ENCODE measurements at places on chromosomes 6 and 20.

- DNase-seq: no peak
Measured at GRCh38 chr6:75612434-75612833, 10.8 kb downstream of the SENP6 start.

DNA sequence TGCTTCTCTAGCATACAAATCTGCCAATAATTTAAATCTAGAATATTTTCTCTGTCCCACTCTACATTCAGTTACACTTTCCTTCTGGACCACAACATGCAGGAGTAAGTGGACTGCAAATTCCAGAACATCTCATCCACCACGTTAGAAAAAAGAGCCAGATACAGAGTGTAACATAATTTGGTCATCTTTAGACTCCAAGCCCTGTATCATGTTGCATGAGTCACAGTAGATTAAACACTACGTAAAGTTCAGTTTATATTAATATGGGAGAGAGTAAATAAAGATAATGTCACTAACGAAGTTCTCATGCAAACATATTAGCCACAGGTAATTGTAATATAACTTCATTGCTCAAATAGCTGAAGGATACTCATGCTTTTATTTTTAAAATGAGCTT is 327.0 kb downstream of the C6orf118 start:
- DNase-seq: no peak

DNA sequence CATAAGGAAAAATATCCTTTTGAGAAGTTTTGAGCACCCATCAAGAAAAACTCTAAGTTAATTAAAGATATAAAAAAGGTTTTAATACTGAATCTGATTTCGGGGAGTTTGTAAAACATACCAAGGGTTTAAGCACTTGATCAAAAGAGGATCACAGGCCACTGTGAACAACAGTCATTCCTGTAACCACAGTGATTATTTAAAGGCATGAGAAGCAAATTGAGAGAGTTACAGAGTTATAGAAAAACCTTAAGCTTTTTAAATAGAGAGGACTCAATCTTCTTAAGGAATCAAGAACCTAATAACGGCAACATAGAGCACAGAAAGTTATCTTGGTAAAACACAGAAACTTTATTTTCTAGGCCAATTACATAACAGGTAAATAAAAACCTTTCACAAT is 831.6 kb downstream of the C6orf118 start:
- no peak for DNase-seq

DNA sequence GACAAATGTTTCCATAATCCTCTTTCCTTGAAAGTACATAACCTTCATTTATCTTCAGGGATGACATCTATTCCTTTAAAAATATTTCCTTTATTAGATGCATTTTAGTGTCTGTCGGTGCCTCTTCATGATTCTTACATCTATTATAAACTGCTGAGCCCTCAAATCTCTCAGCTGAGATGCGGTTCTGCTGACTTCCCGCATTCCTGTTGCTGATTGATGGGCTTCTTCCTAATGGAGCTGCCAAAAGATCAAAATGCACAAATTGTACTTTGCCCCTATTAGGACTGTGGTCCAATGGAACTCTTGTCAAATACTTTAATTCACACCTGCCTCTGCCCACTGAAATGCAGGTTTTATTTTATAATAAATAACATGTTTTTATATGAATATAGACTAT is 78.7 kb upstream of the SAMD5 start:
- no peak for DNase-seq

GRCh38 chr6:109292420-109292819 is 89.8 kb downstream of the CD164 start:
- no peak for DNase-seq

- DNase-seq: no peak
Measured at GRCh38 chr20:35311822-35312221, 19.6 kb upstream of the FAM83C start.

DNA sequence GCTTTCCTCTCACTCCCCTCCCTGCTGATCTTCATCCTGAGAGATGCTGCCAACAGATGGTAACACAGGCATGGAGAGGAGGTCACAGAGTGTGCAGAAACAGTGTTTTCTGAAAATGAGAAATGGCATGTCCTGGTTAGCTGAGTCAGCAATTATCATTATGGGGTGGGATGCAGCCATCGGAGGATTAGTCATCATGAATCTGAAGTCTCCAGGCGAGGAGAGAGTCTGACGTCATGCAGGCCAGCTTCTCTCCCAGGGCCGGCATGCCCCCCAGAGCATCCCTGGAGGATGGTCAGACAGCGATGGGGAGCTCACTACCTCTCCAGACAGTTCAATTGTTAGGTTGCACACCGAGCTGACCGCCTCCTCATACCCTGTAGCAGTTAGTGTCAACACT is 4.7 kb upstream of the GTSF1L start:
- DNase-seq: peak; percentile 36

DNA sequence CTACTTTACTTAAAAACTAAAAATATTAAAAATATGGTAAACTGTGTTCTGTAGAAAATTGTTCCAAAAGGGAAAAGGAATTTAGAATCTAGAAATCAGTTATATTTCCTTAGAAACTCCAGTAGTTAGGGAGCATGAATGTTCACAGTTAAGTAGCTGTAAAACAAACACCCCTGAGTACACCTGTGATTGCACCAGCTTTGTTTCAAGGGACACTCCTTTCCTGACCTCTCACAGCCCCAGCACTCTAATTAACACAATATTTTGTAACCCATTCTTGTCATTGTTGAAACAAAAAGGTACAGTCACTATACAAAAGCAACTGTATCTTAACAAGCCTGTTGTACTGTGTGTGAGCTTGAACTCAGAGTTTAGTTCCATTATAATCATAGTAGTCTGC is 72.3 kb downstream of the NCOA7 start:
- DNase-seq: no peak

DNA sequence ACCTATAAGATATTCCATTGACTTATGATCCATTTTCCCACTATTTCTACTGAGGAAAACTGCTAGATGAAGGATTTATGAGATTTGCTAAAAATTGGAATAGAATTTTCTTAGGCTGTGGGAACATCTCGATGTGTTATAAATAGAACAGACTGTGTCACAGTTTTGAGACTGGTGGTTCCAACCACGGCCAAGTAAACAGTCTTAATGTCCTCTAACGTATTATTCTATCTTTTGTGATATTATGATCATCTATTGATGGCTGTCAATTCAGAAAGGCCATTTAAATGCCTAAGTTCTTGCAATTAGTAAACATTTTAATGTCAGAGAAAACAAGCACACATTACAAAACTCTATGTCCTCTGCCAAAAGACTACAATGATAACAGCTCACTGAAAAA is 71.5 kb upstream of the PLN start:
- no peak for DNase-seq

DNA sequence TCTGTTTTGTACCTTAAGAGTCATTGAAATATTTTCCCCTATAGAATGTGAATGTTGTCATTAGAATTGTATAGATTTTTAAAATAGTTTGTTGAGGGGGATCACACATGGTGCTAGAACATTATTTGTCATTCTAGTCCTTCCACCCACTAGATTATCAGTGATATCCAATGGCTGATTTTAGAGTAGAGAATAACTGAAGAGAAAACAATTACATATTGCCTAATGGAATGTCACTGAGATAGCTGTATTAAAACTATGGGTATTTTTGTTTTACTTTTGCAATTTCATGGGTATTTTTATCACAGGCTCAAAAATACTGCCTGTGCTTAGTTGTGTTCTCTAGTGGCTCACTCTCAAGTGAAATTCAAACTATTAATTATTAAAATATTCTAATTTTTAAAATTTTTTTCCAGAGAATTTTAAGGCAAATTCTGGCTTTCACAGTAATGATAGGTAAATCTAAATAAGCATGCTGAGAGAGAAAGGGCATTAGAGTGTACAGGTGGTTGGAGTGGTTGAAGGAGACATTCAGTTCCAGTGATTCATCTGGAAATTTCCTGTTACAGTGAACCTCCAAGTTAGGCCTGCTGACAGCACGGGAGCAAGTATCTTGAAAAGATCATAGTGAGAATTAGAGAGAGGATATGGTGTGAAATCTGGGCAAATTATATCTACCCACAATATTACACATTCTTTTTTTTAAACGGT is 399.6 kb downstream of the NKAIN2 start:
- DNase-seq: peak; percentile 70

DNA sequence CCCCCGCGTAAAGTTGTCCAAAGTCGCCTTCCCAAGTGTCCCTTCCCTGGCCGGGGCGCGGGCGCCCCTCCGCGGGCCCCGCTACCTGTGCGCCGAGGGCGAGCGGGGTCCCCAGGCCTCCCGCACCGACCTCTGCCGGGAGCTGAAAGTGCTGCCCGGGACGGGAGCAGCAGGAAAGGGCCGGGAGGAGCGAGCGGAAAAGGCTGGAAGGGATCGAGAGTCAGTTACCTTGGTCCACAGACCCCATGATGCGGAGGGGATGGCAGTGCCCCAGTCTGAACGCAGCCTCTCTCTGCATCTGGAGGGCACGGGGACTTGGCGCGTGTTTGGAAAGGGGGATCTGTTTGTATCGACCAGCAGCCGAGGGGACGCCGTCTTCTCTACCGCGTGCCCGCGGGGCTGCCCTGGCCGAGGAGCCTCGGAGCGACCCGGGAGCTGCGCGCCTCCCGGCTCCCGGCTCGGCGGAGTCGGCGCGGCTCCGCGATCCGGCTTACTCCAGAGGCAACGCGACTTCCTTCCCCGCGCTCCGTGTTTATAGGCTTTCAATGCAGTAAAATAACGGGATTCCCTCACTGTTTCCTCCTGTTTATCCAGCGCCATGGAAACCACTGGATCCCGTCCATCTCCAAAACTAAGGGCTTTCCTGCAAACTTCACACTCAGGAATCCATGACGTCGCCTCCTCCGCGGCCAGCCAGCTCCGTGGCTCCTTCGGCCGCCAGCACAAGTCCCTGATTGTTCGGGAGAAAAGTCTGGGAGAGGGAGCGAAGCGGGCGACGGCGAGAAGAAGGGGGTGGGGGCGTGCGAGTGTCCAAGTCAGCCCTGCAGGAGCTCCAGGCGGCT is 20.0 kb upstream of the NFATC2 start:
- DNase-seq: peak; percentile 73

DNA sequence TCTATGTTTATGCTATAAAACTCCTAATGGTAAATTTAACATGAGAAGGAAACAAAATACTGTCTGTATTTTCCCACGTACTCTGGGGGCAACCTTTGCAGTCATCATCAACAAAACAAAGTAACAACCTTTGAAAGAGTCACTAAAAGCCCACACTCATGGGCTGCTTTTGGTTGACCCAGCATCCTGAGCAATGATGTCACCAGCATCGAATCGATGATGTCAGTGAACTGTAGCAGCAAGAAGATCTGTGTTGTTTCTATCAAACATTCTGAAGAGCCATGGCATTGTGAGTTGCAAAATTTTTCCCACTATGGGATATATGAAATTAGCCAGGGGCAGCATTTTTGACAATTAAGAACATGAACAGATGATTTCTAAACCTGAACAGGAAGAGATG is 300.1 kb downstream of the HIVEP2 start:
- DNase-seq: no peak

- DNase-seq: no peak
Measured at GRCh38 chr6:32216998-32217397, 6.9 kb downstream of the NOTCH4 start.

DNA sequence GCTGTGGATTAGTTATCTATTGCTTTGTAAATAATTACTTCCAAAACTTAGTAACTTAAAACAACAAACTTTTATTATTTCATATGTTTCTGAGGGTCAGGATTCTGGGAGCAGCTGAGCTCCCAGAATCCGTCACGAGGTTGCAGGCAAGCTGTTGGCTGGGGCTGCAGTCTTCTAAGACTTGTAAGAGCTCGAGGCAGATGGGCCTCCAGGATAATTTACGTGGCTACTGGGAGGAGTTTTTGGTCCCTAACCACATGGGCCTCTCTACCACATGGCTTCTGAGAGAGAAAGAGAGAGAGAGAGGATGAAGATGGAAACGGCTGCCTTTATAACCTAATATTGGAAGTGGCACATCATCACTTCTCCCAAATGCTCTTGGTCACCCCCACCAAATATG is 64.9 kb upstream of the SULF2 start:
- no peak for DNase-seq

DNA sequence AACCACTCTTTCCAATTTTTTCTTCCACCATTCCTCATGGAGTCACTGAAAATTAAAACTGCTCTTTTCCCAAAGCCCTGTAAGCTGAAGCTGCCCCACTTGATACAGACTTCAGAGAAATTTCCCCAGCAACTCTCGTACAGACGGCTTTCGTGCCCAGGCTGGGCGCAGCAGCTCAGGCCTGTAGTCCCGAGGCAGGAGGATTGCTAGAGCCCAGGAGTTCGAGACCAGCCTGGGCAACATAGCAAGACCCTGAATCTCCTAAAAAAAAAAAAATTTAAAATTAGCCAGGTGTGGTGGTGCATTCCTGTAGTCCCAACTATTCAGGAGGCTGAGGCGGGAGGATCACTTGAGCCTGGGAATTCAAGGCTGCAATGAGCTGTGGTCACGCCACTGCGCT is 6.6 kb downstream of the PPDPF start:
- DNase-seq: no peak

DNA sequence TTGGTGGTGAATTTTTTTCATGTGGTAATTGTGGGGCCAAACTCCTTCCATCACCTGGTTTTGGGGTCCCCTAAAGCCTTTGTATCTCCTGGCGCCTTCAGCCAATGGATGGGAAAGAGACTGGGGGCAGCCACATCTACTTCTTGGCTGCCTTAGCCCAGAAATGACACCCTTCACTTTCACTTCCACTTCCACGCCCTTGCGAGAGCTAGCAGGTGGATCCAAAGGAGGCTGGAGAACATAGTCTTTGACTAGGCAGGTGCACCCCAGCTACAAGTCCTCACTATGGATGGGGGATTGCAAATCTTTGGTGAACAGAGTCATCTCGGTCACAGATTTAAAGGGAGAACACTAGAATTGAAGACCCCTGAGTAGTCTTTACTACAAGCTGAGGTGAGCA is 70.8 kb downstream of the NDUFAF5 start:
- DNase-seq: no peak

- no peak for DNase-seq
Measured at GRCh38 chr6:159934181-159934580, 34.7 kb upstream of the IGF2R start.

DNA sequence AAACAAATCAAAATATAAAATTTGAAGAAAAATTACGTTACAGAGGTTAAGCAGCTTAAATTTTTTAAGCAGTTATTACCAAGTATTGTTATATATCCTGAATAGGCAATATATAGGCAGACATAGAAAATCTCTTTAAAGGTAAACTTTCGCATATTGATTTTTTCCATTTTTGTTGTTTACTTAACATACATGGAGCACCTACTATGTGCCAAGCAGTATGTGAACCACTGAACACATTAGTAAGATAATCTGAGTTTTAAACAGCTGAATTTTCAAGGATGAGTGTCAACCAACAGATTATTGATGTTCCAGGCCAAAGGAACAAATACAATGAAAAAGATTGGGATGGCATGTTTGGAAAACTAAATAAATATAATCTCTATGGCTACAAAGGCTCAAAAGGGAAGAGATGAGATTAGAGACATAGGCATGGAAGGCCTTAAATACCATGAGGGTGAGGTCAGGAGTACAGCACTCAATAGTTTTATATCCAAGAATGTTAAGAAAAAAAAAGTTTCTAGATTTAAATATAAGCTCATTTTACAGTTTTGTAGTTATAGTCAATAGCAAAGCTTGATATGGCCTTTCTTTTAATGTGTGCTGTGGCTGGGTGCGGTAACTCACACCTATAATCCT is 277.5 kb downstream of the PTPRK start:
- DNase-seq: no peak

- DNase-seq: no peak
Measured at GRCh38 chr6:144122861-144123260, 27.5 kb upstream of the STX11 start.
